NCI-H2107 (cell line): ENCODE measurements at places on chromosomes 2 and 18.

DNA sequence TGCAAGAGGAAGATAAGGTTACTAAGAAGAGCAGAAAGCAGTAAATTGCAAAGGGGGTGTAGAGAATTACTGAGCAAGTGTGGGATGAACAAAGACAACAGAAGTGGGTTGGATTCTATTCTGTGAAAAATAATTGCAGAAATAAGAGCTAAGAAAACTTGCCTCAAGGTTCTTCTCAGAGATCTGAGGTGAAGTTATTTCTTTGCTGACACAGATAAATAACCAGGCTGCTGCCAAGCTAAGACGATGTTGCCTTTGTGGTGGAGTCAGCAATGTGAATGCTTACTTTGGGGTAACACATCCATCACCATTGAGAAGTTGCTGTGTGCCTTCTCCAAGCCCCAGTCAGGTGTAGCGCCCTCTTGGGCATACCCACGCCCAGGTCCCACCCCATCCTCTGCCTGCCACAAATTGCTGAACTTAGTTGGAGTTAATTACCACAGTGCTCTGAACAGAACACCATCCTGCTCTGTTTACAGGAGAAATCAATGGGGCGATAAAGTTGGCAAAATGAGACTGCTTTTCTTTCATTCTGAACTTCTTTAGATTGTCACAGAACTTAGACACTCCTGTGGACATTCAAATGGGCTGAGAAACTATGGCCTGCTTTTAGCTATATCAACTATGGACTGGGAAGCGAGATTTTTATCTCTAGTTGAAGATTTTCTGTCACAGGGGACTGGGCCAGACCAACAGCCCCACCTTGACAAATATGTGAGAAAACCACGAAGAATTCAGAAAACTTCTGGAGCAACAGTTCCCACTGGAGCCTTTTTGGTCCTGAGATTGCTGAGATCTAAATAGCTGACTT is 283.6 kb downstream of the TMX3 start:
- DNase-seq: no peak

GRCh38 chr2:169877398-169877797 is 50.1 kb downstream of the UBR3 start:
- DNase-seq: no peak

GRCh38 chr2:172698041-172698863 is 37.4 kb upstream of the RAPGEF4 start:
- DNase-seq: no peak

- DNase-seq: no peak
Observed at GRCh38 chr2:167181134-167181533, 292.9 kb downstream of the XIRP2 start.

DNA sequence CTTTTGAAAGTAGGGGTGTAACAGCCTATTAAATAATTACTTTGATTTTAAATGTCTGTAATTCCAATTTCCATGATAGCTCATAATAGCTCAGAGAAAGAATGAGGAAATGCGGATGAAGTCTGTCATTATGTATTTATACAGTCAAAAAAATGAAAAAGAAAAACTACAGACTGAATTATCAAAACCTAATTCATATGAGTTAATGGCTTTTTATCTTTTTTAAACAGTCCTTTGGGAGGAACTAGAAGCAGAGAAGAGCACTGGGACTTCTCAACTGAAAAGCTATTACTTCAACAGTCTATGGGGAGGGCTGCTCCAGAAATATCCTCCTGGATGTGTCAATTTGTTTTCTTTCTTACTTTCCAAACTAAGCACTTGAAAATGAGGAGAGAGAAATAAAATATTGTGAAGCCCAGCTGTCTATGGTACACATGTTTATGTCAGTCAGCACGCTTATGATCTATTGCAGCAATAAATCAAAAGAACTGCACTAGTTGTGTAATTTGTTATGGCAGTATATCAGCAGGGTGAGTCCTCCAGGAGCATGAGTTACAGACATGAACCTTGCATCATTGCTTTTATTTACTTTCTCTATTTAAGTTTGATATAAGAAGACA is 1550.2 kb downstream of the LRP1B start:
- DNase-seq: no peak
